Ascending aorta (tissue), 2 donors: ENCODE measurements at places on chromosomes 3 and 15. TPM values are rescaled to one million over a fixed set of nuclear protein-coding genes. Genes with fewer than 3 reads are reported as not detected.

Gene CD80
- 3.2 TPM for total RNA-seq

Gene CFAP91
- 3.5 TPM for total RNA-seq

Gene PP2D1
- total RNA-seq, result not detected

DNA sequence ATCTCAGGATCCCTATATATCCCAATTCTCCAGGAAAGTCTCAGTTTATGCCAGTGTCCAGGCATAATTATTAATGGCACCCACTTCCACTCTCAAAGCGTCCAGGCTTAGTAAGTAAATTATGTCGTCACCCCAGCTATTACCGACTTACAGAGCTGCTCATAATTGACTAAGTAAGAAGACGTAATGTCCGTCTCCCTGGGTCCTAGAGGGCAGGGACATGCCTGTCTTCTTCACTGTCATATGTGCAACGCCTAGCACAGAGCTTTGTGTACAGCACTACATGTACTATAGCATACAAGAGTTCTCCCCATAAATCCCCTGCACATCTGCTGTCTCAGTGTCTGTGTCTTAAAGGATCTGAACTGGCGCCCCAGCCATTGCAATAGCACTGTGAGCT lies 23.9 kb upstream of the HRH1 start:
- DNase-seq, result no peak

DNA sequence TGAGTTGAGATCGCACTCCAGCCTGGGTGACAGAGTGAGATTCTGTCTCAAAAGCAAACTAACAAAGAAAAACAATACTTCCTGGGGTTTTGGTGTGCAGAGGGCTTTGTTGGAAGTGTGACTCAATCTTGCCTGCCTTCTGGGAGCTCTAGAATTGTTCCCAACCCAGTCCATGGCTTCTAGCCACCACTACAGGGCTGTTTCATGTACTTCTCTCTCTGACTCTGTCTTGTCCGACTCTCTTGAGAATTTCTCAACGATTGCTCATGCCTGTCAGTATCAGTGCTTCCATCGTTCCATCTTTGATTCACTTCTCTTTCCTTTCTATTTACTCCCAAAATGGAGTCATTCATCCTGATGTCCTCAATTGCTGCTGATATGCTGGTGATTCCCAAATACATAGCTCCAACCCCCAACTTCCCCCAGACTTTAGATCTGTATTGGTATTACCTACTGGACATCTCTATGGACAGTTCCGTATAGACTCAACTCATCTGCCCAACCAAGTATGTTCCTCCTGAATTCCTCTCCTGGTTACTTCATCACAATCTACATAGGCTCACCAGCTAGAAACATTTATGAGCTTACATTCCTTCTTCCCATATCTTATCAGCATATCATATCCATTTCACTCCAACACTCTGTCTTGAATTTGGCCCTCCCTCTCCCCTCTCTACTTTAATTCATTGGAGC lies 1.8 kb upstream of the AP2M1 start:
- DNase-seq, result no peak

DNA sequence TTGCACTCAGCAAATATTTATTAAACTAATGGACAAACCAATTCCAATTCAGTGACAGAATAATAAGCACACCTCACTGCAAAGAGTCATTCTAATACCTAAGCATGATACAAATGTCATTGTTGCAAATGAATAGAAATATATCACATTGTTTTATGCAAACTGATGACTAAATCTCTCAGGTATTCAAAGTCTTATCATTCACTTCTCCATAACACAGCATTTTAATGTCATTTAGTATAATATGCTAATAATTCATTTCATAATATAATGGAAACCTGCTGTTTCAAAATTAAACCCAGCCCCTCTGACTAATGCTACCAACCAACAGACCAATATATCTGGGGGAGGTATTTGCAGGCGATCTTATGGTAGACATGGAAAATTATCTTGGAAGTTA lies 71.8 kb downstream of the FGF7 start:
- DNase-seq, result no peak

DNA sequence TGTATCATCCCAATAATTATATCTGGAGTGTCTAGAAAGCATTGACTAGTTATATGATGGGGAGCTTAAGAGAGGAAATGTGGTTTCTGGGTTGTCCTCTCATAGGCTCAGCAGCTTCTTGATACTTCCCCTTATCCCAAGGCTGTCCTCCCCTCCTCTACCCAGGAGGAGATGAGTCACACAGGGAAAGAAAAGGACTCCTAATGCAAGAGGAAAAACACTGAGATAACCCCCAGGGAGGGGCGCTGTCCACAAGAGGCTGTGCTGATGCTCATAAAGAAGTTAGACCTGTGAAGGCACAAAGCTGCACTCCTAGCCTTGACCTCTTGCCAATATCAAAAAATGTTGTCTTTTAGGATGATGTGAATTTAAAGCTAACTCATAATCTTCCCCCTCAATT lies 28.8 kb upstream of the GYG1 start:
- no peak for DNase-seq

GRCh38 chr3:127743351-127744252 lies 70.8 kb downstream of the ABTB1 start:
- DNase-seq, result no peak

DNA sequence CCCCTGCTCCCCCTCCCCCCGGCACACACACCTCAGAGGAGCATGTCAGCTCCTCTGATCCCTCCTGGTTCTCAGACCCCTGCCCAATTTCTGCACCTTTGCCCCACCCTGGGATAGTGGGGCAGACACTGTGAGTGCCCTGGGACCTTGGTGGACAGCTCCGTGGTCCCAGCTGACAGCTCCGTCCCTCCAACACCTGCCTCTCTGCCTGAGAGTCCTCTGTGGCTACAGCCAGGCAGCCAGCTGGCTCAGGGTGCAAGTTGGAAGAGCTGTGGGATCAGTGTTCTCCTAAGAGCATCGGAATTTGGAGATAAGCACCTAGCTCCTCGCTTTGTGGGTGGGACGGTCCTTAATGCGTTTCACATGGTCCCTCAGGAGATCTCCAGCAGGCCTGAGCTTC lies 43.7 kb upstream of the PGPEP1L start:
- DNase-seq, result peak; percentile 19

DNA sequence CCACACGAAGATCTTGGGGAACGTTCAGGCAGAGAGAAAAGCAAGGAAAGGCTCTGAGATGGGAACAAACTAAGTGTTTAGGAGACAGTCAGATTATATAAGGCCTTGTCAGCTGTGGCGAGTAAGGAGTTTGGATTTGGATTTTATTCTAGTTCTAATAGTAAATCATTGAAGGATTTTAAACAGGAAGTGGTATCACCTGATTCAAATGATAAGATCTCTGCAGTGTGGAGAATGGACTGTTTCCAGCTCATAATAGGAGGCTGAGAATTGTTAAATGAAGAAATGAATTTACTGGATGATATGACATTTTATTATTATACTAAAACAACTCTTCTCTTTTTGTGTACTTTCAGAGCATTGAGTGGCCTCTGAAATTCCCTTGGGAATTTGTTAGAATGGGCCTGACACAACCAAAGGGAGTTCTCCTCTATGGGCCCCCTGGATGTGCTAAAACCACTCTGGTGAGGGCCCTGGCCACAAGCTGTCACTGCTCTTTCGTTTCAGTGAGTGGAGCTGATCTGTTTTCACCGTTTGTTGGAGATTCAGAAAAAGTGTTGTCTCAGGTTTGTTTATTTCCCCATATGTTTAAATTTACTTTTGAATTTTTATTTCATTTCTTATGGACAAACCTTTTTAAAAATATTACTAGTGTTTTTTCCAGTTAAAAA lies 36.0 kb upstream of the GATM start:
- no peak for DNase-seq

DNA sequence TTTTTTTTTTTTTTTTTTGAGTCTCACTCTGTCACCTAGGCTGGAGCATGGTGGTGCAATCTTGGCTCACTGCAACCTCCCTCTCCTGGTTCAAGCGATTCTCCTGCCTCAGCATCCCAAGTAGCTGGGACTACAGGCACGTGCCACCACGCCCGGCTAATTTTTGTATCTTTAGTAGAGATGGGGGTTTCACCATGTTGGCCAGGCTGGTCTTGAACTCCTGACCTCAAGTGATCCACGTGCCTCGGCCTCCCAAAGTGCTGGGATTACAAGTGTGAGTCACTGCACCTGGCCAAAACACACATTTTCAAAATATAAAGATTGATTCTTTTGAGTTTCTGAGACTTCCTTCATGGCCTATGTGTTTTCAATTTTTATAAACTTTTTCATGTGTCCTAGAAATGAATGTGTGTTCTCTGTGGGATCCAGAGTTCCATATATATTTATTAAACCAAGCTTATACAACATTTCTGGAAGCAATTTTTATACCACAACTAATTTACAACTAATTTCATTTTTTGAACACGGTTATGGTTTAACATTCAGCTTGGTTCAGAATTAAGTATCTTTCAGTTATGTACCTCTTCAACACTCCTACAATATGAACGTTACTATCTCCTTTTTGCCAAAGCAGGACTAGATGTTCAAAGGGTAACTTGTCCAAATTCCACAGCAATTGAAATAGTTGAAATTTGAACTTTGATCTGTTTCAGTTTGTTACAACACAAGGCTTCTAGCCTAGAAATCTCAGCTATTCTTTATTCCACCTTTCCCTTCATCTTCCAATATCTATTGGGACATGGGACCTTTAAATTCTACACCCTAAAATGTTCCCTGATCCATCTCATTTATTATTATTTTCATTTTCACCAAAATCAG lies 1.5 kb downstream of the ACAD11 start:
- no peak for DNase-seq

DNA sequence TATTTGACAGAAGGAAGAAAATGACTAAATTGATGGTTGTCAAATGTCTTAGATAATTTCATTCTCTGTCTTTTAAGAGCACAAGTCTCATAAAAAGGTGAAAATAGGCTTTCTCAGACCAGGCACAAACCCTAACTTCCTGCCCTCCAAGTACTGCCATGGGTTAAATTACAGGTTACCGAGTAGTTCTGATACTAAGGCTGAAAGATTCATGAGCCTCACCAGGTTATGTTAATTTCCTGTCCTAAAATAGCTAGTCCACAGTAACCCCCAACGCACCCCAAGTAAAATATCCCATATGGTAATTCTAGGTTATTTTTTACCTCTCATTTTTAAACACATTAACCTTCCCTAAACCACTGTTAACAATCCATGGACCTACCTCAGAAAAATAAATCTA lies 42.0 kb downstream of the GSK3B start:
- no peak for DNase-seq

GRCh38 chr3:136249091-136249490 lies 1.0 kb upstream of the PCCB start:
- DNase-seq, result no peak

DNA sequence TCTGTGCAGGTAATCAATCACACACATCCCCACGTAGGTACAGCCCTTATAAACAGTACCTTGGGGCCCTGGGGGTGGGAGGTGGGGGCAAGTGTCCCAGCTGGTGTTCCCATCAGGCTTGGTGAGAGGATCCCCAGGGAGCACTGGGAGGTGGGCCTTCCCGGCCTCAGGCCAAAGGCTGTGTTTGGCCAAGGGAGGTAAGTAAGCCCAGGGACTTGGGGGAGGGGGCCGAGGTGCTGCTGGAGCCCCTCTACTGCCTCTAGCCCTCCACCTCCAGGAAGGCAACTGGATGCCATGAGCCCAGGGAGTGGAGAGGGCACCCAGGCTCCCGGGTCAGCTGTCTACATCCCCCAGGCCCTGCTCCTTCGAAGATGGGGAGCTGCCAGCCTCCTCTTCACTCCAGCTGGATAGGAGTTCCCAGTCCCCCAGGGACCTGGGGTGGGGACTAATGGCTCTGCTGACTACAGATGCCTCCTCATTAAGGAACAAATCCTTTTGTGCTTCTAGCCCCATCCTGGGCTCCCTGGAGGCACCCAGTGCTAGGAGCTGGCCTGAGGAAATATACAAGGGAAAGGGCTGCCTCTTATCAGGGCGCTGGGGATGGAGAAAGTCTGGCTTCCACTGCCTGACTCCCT lies 33.1 kb downstream of the RNU5B-1 start:
- no peak for DNase-seq

GRCh38 chr15:74723754-74724334 lies 1.5 kb downstream of the CYP1A1 start:
- no peak for DNase-seq

DNA sequence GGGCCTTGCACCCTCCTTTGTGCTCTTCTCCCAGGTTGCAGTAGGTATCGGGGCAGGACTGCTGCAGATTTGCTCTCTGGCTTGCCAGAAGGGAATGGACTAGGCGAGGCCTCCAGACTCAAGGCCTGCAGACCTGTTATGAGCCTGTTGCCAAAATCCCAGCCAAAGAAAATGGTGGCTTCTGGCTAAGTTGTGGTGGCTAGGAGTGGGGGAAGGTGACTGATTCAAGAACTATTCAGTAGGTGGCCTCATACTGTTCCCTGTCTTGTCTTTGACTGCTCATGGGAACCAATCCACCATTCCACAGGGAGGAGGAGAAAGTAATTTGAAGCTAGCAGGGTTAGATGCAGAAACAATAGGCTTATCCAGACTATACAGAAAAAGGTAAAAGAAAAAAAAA lies 380.4 kb upstream of the PROK2 start:
- no peak for DNase-seq

DNA sequence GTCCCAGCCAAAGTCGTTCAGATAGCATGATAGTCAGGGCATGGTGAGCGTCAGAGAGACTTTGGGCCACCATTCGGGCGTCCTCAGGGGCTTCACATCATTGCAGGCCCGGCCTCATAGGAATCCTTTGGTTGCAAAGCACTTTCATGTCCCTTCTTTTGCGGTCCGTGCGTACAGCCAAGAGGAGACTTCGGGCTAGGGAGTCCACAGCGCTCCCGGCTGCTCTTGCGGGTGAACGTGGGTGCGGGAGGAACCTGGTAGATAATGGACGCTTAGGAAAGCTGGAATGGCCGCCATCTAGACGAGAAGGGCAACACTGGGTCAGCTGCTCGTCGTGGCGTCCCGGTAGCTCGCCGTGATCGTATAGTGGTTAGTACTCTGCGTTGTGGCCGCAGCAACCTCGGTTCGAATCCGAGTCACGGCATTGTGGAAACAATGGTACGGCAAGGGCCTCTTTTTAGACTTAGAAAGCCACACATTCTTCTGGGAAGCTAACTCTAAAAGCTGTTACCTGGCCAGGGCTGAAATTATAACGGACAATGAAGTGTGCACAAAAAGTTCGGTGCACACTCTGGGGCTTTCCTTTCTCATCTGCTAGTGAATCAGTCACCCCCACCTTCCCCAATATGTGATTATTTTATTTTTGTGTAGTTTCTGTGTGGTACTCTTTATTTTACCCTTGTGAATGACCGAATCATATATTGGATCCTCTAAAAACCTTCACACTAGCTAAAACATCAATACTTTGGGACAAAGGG lies 13.2 kb upstream of the SHF start:
- peak; percentile 51 for DNase-seq

GRCh38 chr15:95988574-95988887 lies 342.0 kb upstream of the NR2F2 start:
- DNase-seq, result no peak

DNA sequence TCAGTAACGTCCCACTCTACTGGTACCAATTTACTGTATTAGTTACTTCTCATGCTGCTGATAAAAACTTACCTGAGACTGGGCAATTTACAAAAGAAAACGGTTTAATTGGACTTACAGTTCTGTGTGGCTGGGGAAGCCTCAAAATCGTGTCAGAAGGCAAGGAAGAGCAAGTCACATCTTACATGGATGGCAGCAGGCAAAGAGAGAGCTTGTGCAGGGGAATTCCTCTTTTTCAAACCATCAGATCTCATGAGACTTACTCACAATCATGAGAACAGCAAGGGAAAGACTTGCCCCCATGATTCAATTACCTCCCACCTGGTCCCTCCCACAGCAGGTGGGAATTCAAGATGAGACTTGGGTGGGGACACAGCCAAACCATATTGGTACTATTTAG lies 908.2 kb upstream of the NR2F2 start:
- DNase-seq, result no peak

- DNase-seq, result no peak
Measured at GRCh38 chr3:51712963-51713362, 6.1 kb downstream of the GRM2 start.

GRCh38 chr3:69306239-69307185 lies 79.4 kb downstream of the FRMD4B start:
- DNase-seq, result peak; percentile 35
